ENCODE measurements at places on chromosomes 7 and 10.

- no peak for DNase-seq
Observed at GRCh38 chr10:77983384-77984341, 45.7 kb downstream of the POLR3A start.

GRCh38 chr7:21305455-21306235, 122.2 kb upstream of the SP4 start:
- no peak for DNase-seq

DNA sequence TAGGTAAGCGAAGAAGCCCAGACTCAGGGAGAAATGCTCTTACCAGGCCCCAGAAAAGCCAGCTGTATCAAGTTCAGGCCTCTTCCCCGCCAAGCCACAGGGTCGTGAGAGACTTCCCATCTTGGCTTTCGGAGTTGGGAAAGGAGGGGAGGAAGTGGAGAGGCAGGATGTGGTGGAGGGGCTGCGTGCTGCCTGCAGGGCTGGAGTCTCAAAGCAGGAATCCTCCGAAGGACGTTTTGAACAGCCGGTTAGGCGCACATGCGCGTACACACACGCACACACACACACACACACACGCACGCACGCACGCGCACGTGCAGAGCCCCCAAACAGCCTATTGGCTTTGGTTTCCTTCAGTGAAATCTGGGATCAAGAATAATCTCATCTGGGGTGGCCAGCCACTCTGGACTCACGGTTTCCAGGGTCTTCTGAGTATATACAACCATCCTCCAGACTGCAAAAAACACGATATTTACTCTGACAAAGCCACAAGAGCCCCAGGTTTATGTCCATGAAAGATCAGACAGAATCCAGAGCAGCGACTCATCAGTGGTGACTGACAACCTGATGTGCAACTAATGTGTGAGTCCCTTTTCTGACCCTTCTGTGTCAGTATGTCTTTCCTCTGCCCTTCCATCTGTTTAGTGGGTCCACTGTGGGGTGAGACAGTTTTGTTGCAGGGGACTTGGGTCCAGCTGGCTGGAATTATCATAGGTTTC, 115.0 kb upstream of the ZNF438 start:
- no peak for DNase-seq

- no peak for DNase-seq
Observed at GRCh38 chr7:30865821-30866220, 45.8 kb upstream of the AQP1 start.

GRCh38 chr10:12130237-12130872, 878 bp downstream of the SEC61A2 start:
- no peak for DNase-seq

DNA sequence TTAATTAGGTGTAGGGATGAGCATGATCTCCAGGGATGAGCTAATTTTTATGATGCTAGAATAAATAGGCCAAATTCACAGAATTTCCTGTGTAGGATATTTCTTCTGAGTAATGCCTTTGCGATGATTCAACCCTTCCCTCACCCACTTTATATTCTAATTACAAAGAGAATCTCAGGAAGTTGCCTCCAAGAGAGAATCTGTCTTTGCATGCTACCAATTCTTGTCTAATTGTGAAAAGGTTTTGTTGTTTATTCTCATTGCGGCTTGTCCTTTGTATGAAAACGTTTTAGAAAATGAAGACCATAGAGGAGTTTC, 6.3 kb downstream of the C7orf57 start:
- DNase-seq, result no peak

- no peak for DNase-seq
Observed at GRCh38 chr7:34838329-34838728, 180.3 kb downstream of the NPSR1 start.

DNA sequence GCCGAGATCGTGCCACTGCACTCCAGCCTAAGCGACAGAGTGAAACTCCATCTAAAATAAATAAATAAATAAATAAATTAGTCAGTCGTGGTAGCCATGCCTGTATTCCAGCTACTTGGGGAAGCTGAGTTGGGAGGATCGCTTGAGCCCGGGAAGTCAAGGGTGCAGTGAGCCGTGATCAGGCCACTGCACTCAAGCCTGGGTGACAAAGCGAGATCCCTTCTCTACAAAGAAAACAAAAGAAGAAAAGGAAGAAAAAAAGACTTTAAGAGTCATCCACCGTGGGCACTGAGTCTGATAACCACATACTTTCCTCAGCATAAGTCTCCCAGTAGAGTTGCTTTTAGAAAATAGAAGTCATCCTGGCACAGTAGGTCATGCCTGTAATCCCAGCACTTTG, 2.6 kb downstream of the TMEM254 start:
- DNase-seq, result no peak

DNA sequence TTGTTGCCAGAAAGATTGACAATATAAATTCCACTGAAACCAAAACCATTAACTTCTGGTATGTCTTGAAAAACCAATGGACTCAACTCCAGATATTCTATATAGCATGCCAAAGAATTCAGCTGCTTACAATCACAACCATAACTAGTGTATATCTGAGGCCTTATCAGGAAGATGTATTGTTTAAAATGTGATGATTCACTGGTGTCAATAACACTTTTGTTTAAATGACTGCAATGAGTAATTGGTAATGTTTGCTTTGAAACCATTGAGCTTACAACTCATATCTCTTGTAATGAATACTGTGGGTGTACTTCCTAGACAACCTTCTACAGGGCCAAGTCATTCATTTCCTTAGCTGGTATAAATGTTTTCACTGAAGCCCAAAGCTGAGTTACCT, 727.9 kb upstream of the KCND2 start:
- DNase-seq, result no peak

Data from spinal cord (tissue), 10 donors.